Activated CD4-positive, CD25-positive, alpha-beta regulatory T cell treated with anti-CD3 and anti-CD28 coated beads, Interleukin-2, amount 50 U/mL, for 72 hours (primary cell): ENCODE measurements at places on chromosomes 3 and 15.

DNA sequence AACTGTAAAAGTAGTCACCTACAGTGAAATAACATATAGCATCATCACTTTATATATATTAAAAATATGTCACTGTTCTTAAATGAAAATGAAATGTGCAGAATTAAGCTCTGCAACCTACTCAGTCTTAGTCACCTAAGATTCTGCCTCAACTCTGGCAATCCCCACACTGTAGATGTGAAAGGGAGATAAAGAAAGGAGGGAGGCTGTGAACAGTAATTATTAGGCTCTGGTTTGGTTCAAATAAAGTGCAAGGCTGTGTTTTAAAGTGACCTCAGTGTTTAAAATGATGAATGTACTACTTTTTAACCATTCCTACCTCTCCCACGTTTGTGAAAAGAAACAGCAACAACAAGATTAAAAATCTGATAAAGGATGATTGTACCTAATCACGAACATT, 72.2 kb downstream of the ATP8B4 start:
- DNase-seq, result no peak

DNA sequence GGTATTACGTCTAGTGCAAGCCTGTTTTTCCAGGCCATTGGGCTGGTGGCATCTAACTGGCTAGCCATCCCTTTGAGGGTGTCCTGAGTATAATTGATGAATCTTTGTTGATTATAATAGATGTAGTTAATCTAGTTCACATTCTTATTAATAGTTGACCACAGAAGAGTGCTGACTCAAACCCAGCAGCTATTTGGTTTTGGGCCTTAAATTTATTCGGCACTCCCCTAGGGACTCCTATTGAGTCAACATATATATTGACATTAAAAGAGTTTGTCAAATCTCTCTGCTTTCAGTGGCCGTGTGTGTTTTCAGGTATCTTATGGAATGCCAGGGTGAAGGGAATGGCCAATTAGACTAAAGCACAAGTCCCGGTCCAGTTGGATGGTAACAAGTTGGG, 19.7 kb downstream of the ARL8B start:
- no peak for DNase-seq

DNA sequence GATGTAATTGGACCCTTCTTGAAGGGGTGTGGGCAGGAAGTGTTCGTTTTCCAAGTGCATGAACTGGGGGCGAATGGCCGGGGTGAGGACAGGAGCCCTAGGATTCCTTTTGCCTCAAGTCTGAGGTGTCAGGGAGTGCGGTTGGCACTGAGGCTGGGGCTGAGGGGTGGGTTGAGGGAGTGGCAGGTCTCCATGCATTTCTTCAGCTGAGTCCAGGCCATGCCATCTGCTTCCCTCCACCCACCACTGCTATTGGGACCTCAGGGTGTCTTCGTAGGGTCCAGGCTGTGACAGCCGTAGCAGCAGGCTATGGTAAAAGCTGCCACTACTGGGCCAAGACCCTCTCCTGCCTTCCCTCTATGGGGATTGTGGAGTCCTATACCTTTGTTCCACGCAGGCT, 25.6 kb upstream of the TSPAN3 start:
- DNase-seq, result no peak

GRCh38 chr3:129421988-129422745, 6.3 kb downstream of the EFCAB12 start:
- DNase-seq, result no peak

DNA sequence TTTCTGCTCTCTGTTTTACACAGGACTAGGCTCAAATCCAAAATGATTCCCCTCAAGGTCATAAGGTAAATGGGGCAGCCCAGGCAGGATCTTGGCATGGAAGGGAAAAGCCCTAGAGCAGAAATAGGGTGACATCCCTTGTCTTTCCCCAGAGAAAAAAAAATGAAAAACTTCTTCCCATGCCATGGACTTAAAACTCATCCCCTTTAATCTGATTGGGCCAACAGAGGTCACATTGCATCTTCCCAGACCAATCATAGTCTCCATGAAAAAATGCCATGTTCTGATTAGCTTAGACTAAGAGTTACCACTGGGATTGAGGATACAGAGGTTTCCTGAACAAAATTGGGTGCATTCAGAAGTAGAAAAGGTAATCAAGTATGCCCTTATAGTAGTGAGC, 241.3 kb upstream of the LRTM1 start:
- DNase-seq, result no peak

GRCh38 chr15:101570241-101570640, 80.7 kb upstream of the PCSK6 start:
- DNase-seq, result no peak

- no peak for DNase-seq
Observed at GRCh38 chr3:9059489-9060400, 96.5 kb upstream of the RAD18 start.

GRCh38 chr15:85026304-85027032, 44.8 kb downstream of the PDE8A start:
- DNase-seq, result no peak

GRCh38 chr3:139304383-139304782, 39.4 kb upstream of the MRPS22 start:
- no peak for DNase-seq
